ENCODE measurements at places on chromosomes 12 and 14.

DNA sequence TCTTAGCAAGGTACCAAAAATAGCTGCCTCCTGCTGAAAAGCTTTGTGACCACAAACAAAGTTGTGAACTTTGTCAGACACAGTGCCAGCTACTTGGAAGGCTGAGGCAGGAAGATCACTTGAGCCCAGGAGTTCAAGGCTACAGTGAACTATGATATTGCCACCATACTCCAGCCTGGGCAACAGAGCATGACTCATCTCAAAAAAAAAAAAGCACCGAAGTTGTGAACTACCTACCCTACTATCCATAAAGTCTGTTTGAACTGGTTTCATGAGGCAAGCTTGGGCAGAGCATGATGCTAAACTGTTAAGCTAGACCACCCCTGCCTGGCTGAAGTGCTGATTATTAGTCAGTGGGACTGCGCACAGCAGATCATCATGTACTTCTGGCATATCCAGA lies 75.5 kb downstream of the RAD52 start:
- DNase-seq, result no peak

DNA sequence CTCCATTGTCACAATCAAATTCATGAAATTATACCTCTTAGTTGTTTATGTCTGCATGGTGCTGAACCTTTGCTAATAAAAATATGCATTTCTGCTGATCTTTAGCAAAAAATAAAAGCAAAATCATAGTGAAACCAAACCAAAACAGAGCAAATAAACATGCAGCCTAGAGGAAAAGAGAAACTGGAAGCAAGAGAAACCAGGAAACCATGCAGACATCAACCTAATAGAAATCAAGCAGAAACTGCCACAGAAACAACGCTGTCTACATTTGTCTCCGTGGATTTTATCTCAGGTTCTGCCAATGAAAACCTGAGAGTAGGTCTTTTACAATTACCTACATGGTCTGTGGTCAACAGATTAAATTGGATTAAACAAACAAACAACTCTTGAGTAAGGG lies 173.7 kb downstream of the SYT10 start:
- no peak for DNase-seq

DNA sequence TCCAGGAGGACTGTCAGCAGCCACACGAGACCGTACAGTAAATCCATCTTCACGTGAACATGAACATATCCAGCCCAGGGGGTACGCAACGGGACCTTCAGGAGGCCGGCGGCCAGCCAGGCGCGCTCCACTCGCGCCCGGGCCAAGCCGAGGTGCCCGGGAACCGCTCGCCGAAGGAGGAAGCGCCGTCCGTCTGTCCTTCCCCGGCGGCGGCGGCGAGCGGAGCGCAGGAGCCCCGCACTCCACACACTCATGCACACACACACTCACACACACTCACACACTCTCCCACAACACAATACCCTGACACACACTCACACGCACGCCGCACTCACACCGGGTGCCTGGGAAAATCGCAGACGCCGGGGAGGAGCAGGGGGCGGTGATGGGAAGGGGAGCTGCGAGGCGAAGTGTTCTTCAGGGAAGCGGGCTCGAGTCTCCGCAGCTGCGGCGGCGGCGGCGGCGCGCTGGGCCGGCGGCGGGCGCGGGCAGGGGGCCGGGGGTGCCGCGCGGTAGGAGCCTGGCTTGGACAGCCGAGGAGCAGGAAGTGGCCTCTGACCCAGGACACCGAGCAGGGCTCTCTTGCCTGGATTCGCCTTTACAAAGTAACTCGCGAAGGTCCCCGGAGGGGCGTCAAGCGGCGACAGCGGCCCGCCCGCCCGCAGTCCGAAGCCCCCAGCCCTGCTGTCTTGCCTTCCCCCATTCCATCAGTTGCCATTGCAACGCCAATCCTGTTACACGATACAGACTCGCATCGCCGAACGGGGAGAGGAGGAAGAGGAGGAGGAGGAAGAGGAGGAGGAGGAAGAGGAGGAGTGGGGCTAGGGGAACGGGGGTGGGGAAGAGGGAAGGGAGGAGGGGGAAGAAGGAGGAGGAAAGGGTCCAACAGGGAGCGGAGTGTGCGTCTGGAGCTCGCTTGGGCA lies 601 bp downstream of the MDGA2 start:
- DNase-seq, result no peak

DNA sequence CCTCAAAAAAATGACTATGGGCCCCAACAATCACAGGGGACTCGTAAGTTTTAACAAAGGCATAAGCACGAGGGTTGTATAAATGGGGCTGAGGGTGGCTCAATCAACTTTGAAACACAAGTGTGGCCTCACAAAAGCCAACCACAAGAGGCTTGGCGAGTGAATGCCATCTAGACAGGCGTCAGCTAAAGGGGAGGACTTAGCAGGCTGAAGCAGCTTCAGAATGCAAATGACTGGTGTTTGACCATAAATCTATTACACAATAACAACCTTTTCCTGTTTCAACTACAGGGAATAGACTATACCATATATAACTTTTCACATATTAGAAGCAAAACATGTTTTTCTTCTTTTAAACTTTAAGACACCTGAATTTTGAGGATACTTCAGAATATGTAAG lies 777.9 kb downstream of the FSCB start:
- DNase-seq, result no peak

GRCh38 chr12:107288414-107289127 lies 195.2 kb upstream of the CRY1 start:
- no peak for DNase-seq

DNA sequence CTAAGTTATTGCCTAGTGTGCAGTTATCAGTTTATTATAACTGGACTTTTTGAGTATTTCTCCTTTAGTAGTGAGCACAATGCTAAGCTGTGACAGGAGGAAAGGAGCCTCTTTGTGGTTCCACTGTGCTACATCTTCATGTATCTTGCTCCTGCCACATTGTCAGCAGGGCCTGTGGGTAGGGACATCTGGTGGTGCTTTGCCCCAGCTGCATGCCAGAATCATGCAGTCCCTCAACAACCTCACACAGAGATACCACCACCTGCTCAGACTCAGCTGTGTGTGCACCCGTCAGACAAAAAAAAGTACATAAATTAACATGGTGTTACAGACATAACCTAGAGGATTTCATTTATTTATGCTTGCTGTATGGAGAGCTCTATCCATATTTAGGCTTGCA lies 51.1 kb downstream of the MIS18BP1 start:
- DNase-seq, result no peak

DNA sequence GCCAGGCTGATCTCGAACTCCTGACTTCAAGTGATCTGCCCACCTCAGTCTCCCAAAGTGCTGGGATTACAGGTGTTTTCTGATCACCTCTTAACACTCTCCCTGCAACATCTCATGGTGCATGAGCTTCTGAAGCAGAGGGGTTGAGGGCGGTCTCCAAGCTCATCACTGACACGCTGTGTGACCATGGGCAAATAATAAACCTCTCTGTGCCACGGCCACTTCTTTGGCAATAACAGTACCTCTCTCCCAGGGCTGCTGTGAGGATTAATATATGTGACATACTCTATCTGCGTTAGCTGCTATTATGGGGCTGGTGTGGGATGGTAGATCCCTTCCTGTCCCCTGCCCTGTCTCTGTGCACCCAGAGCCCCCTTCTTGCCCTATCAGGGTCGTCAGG lies 62.9 kb upstream of the LHX5 start:
- no peak for DNase-seq

- no peak for DNase-seq
These were observed 3.3 kb downstream of the ERP27 start for GRCh38 chr12:14935031-14935430.

DNA sequence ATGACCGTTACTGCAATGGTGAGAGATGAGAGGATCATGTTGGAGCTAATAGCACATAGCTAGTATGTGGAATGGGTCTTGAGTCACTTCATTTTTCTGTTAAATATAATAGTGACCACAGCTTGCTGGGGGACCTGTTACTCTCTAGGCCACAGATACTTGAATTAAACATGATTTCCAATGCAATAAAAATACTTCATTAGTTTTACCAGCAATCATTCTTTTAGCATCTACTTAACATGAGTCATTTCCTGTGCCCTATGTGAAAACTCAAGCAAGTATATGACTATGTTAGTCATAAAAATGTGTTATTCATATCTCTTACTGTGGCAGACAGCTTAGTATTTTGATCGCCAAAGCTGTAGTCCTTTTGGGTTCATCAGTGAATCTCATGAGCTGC lies 798.8 kb downstream of the SLC16A7 start:
- peak; percentile 11 for DNase-seq

DNA sequence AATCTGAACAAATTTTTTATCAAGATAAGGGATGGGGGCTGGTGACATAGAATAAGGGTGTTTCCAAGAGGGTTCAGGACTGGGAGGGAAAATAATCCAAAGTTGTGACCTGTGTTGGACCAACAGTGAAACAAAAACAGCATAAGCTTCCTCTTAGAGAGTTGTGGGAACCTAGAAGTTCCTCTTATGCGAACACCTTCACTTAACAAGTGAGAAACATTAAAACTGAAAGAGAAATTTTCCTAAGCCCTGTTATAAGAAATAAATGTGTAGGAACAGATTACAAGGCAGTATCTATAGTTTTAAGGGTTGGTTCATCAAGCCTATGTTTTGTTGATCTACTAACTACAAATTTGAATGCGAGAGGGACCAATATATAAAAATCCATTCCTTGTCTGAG lies 58.4 kb downstream of the LLPH start:
- no peak for DNase-seq

DNA sequence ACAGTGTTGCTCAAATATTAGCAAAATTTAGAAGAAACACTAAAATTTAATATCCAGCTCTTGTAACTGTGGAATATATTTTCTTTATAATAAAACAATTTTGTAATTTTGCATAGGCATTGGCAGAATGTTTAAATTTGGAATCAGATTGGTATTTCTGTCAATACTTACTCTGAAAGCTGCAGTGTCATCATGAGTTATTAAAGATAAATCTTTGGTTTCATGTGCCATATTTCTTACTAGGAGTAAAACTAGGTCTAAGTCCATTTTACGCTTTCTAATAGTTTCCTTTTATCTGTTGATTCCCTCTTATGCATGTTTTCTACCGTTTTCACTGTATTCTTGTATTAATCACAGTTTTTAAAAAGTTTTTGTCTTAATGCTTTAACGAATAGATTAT lies 49.7 kb downstream of the CCDC91 start:
- DNase-seq, result no peak

GRCh38 chr12:3135522-3136461 lies 58.6 kb downstream of the TSPAN9 start:
- peak; percentile 66 for DNase-seq

DNA sequence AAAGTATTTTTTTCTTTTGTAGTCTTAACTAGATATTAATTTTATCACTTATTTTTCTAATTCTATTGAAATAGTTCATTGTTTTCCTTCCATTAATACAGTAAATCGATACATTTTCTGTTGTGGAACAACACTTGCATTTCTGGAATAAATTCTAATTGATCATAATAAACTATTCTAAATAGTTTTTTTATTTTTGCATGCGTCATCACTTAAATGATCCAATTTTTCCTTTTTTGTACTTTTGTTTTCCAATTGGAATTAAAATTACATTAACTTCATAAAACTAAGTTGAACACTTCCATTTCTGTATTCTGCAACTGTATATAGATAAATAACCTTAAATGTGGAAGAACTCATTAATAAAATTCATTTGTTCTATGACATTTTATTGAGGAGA lies 202.5 kb downstream of the KCNC2 start:
- no peak for DNase-seq

DNA sequence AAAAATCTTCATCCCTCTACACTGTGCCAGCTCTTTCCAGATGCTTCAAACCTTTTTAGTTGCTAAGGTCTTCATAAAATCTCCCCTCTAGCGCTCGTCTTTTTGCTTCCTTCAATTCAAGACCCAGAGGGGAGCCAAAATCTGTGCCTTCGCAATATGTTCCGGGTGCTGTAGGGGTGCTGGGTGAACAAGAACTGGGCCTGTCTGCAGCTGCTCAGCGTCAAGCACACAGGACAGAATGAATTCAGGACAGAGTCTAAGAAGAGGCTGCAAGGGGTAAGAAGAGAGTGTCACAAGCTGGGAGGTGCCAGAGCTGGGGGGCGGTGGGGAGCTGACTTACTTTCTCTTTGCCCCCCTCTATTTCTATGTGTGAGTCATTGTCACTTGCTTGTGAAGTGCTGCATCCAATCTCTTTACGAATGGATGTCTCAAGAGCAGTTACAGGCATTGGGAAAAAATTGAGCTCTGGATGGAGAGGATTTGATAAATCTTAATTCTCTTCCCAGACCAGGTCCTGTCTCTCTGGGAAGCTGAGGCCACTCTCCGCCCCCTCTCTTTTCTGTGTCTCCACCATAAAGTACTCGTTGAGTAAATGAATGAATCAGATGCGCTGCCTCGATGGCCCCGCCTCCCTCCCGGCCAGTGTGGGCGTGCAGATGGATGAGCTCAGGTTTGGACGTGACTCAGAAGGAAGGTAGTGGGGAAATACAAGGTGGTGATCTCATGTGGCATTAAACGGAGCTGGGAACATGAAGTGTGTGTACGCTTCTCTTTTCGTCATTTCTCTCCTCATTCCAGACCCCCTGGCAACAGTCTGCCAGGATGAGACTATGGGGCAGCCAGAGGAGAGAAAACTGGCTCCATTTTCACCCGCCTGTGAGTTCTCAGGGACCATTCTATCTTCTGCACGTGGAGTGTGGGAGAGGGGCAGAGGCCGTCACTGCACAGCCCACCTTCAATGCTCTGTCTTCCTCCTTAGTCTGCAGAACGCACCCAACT lies 91.3 kb downstream of the TSPAN9 start:
- DNase-seq, result peak; percentile 90

DNA sequence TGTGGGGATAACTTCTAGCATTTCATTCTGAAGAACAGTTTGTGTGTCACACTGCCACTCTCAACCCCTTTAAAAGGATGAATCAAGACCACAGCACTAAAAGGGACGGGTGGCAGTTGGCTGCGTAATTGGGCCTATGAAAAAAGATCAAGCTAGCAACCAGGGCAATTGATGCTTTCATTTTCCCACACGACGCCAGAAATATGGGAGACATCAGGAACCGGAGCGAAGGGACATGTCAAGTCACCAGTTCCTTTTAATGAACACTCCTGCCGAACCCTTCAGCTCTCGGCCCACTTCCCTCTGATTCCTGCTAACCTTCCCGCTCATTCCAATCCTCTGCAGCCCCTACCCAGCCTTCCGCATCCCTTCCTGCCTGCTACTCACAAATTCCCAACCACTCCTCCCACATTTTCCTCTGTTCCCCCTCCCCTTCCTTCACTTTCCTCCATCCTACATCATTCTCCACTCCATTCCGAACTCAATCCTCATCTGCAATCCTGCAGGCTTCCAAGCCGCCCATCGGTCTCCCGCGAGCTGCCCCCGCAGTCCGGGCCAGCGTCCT lies 753 bp downstream of the CSRNP2 start:
- DNase-seq, result no peak

DNA sequence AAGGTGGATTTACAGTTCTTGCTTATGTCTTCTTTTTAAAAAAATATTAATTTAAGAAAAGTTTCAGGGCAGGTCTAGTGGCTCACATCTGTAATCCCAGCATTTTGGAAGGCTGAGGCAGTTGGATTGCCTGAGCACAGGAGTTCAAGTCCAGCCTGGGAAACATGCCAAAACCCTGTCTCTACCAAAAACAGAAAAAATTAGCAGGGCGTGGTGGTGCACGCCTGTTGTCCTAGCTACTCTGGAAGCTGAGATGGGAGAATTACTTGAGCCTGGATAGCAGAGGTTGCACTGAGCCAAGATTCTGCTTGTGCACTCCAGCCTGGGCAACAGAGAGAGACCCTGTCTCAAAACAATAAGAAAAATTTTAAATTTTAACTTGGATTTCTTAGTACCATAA lies 5.4 kb upstream of the TAS2R46 start:
- no peak for DNase-seq

GRCh38 chr14:89564286-89564957 lies 147.4 kb upstream of the FOXN3 start:
- no peak for DNase-seq

- DNase-seq, result peak; percentile 86
These were observed 194.0 kb downstream of the ZFP36L1 start for GRCh38 chr14:68598621-68599447.

- DNase-seq, result no peak
These were observed 178.5 kb downstream of the SLC35F4 start for GRCh38 chr14:57687416-57687815.
